ENCODE measurements at places on chromosomes 2 and 18.

GRCh38 chr18:11775436-11776174 lies 75.6 kb upstream of the CHMP1B start:
- no peak for DNase-seq

GRCh38 chr2:118062048-118062447 lies 26.2 kb upstream of the INSIG2 start:
- DNase-seq, result no peak

- DNase-seq, result no peak
Observed at GRCh38 chr2:196967775-196968174, 41.3 kb upstream of the PGAP1 start.

DNA sequence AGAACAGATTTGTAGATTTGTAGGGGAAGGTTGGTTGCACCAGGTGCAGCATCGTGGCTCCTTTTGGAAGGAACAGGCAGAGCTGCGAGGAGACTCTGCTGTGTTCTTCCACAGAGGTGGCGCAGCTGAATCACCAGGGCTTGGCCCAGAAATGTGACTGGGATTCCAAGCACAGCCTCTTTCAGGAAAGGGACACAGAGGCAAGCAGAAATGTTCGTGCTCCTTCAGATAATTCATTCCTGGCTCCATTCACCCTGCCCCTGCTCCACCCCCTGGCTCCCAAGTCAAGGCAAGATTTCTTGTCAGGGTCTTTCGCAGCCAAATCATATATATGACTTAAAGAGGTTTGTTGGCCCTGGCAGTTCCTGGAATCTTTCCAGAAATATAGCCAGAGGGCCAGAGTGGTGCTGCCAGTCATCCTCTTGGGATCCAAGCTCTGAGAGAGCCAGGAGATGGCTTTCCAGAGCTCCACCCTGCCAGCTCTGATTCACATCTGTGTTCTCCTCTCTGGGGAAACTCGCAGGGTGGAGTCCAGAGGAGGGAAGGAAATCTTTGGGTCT lies 203.9 kb upstream of the TANK start:
- DNase-seq, result no peak

GRCh38 chr2:137837830-137838229 lies 126.4 kb upstream of the HNMT start:
- DNase-seq, result no peak

DNA sequence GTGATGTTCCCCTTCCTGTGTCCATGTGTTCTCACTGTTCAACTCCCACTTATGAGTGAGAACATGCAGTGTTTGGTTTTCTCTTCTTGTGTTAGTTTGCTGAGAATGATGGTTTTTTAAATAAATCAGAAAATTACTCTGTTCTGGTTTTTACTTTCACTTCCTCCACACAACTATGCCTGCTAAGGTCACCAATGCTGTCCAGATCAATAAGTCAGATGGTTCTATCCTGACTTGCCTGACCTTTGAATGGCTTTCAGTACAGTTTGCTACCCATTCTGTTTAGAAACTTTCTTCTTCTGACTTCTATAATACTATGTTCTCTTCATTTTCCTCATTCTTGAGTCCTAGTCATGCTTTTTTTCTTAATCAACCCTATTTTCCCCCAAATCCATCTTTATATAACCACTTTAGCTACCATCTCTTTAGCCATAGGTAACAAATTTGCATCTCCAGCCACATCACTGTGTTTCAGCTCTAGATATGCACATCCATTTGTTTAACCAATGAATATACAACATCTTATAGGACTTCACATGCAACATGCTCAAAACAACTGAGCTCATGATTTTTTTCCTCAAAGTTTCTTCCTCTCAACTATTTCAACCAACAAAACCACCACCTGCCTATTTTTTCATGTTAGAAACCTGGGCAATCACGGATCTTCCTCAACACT lies 58.8 kb upstream of the SLC38A11 start:
- no peak for DNase-seq

All from effector memory CD4-positive, alpha-beta T cell (primary cell).